Forelimb muscle (tissue), 1 donor: ENCODE measurements at places on chromosomes 4 and X.
A peak's percentile ranks its signal among the peaks of the same experiment; 100 is the strongest.

DNA sequence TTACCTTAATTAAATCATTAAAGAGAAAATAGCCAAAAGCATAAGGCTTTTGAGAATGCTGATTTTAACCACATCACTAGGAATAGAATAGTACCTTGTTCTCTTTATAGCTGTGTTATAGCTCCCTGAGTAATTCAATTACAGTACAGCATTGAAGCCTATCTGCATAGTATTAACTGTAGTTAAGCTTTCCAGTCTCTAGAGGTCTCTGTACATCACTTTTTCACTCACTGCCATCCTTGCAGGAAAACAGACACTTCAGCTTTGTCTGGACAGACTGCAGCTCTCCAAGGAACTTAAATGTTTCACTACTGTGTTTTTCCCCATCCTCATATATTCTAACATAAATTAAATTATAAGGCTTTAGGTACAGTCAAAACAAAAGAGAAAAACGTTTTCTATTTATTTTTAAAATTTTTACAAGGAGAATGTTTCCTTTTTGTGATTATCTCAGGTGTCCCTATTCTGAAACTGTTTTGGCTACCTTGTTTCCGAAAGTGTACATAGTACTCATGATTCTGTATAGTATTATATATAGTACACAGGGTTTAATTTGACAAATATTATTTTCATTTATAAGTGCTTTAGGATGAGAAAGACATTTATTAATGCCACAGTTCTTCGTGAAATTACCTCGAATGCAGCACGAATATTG, 407.9 kb downstream of the PCDH18 start:
- peak; percentile 46 for DNase-seq

DNA sequence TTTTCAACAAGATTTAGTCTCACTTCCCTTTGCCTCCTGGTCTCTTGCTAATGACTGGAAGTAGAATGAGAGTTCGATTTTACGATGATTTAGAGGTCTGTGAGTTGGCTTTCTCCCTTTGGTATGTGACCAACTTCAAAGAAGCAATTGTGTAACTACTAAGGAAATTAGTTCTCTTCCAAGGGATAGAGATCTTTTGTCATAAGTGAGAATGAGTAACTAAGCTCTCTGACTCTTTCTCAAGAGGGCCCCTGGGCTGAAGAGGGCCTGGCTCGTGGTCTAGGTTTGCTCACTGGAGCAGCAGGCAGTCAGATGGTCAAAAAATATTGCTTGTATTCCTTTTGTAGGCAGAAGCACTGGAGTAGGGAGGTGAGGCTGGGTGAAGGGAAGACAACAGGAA, 176.3 kb downstream of the ENOX2 start:
- DNase-seq = no peak

- DNase-seq = no peak
Observed at GRCh38 chr4:151166636-151167035, 67.2 kb downstream of the RPS3A start.

GRCh38 chr4:152211936-152212653, 323.8 kb downstream of the FBXW7 start:
- no peak for DNase-seq

GRCh38 chr4:90495211-90495610, 368.0 kb downstream of the CCSER1 start:
- DNase-seq = no peak

GRCh38 chr4:40630335-40631021, 814 bp upstream of the RBM47 start:
- no peak for DNase-seq

DNA sequence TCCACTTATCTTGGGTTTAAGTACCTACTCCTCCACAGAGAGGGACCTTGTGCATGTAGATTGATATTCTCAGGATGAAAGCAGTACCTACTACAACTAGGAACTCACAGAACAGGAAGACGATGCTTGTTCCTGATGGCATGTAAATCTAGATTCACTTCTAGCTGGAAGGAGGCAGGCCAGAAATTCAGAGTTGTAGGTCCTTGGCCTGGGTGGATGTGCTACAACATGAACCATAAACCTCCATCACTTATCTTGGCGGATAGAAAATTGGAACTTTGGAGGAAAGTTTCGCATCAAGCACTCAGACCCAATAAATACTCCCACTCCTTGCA, 9.3 kb upstream of the SMIM20 start:
- DNase-seq = no peak

GRCh38 chr4:184756399-184756798, 22.5 kb upstream of the CENPU start:
- no peak for DNase-seq

GRCh38 chr4:80922941-80923340, 107.6 kb upstream of the BMP3 start:
- DNase-seq = no peak
